GM23248 (cell line): ENCODE measurements at places on chromosomes 1 and 21.
A peak's percentile ranks its signal among the peaks of the same experiment; 100 is the strongest.

DNA sequence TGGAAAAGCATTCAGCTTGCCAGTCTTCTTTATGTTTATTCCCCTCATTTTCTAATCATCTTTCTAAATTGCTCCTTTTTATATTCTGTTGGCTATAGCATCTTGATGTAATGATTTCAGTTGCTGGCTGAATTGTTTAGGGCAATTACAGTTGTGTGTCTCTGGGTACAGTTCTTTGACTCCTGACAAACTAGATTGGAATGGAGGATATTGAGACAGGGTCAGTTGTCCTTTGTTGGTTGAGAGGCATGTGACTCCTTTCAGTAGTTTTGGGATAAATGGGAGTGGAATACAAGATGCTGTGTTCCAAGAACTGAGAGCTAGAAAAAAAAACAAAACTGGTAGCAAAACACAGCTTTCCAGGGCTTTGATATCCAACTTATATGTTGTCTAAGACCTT lies 1.5 kb downstream of the CENPF start:
- H3K27me3 ChIP-seq = no peaks in the 10 kb centered on the region
- peak overlapping the region; percentile 80 for H3K4me3 ChIP-seq
- H3K4me1 ChIP-seq = peaks cover 9% of the 10 kb centered on the region; the same call in 1 of the 2 replicates
- 0 out of 2 replicates have a peak overlapping the region, but pooled peaks have one; percentile 9 for H3K27ac ChIP-seq
- DNase-seq = peak; percentile 48
- no peaks in the 10 kb centered on the region for H3K36me3 ChIP-seq

DNA sequence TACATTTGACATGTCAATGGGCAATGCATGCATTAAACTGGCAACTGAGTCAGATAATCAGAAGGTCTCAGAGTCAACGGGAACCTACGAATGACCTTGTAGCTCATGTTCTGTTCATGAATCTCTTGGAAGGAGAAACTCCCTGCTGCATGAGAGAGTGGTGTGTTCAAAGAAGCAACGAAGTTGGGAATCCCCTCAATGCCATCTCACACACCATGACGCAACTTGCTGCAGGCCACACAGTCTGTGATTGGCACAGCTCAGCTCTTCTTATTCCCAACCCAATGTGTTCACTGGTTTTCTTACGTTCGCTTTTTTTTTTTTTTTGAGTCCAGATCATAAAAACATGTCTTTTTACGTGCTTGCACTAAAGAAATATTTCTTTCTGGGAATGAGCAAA lies 53.5 kb upstream of the PRDM2 start:
- no peak overlapping the region for H3K27ac ChIP-seq
- no peaks in the 10 kb centered on the region for H3K36me3 ChIP-seq
- no peak for DNase-seq
- no peak overlapping the region for H3K4me3 ChIP-seq
- no peaks in the 10 kb centered on the region for H3K27me3 ChIP-seq

DNA sequence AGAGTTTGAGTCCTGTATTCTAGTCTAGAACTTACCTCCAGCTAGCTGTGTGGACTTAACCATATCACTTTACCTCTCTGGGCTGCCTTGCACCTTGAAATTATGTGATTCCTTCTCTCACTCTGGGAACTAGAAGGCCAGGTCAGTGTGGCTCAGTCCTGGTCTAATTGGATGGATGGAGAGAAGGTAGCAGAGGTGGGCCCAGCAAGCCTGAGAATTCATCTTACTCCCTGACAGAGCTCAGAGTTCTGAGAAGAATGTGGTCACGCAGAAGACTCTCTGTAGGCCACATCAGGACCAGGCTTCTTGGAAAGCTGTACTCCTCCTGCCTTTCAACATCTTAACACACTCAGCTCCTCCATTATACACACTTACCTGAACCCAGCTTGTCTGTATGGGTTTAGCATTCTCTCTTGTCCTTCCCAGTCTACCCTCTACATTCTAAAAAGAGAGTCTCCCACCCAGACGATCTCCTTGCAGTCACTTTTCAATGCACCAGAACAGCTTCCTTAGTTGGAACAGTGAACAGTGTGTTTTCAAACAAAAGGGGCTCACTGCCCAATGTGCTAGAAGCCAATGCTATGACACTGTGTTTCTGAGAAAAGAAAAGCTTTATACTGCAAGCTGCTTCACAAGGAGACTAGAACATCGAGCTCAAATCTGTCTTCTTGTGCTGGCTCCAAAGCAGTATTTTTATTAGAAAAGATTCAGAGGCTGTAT lies 60.5 kb downstream of the CAPN9 start:
- H3K27ac ChIP-seq = no peak overlapping the region
- no peak overlapping the region for H3K4me3 ChIP-seq
- no peaks in the 10 kb centered on the region for H3K27me3 ChIP-seq
- no peaks in the 10 kb centered on the region for H3K36me3 ChIP-seq
- DNase-seq = no peak

GRCh38 chr1:197521118-197521739 lies 253.2 kb downstream of the CRB1 start:
- no peak overlapping the region for H3K4me3 ChIP-seq
- no peaks in the 10 kb centered on the region for H3K27me3 ChIP-seq
- H3K36me3 ChIP-seq = no peaks in the 10 kb centered on the region
- peak; percentile 65 for DNase-seq
- no peaks in the 10 kb centered on the region for H3K4me1 ChIP-seq

DNA sequence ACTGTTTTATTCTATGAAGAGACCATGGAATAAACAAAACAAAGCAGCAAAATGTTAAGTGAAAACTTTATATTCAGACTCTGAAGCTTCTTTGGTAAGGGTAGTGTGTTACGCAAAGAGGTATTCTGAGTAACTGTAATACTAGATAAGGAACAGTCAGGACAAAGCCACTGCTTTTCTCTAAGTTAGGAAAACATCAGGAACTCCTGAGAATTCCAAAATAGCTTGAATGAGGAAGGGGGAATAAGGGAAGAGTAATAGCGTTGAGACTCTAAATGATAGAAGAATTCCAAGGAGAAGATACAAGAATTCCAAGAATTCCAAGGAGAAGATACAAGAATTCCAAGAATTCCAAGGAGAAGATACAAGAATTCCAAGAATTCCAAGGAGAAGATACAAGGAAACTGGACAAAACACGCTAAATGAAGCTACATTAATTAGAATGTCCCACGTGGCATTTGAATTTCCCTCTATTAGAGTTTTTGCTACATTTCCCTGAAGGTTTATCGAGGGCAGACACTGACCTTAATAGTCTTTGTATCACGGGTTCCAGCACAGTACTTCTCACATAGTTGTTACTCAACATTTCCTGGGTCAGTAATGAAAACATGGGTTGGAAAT lies 71.5 kb downstream of the SMYD3 start:
- peak overlapping the region; percentile 47 for H3K27ac ChIP-seq
- H3K27me3 ChIP-seq = no peaks in the 10 kb centered on the region
- 0 out of 2 replicates have a peak overlapping the region, but pooled peaks have one; percentile 4 for H3K4me3 ChIP-seq

DNA sequence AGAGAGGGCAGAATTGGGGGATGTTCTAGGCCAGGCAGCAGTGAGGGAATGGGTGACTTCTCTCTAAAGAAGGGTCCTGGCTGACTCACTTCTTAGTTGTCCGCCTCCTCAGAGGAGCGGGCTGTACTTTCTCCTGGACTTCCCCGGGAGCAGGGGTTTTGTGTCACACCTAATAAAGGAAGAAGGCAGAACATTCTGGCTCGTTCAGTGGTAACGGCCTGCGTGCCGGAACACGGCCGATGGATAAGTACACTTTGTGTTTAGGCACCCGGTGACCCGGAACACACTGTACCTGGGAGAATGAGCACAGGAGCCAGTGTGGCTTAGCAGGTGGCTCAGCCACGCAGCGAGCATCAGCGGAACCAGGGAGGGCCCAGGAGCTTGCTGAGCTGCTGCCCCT lies 84.7 kb downstream of the FBXO2 start:
- H3K4me3 ChIP-seq = no peak overlapping the region
- H3K36me3 ChIP-seq = no peaks in the 10 kb centered on the region
- no peaks in the 10 kb centered on the region for H3K4me1 ChIP-seq
- H3K27ac ChIP-seq = no peak overlapping the region
- peaks cover 14% of the 10 kb centered on the region for H3K27me3 ChIP-seq

DNA sequence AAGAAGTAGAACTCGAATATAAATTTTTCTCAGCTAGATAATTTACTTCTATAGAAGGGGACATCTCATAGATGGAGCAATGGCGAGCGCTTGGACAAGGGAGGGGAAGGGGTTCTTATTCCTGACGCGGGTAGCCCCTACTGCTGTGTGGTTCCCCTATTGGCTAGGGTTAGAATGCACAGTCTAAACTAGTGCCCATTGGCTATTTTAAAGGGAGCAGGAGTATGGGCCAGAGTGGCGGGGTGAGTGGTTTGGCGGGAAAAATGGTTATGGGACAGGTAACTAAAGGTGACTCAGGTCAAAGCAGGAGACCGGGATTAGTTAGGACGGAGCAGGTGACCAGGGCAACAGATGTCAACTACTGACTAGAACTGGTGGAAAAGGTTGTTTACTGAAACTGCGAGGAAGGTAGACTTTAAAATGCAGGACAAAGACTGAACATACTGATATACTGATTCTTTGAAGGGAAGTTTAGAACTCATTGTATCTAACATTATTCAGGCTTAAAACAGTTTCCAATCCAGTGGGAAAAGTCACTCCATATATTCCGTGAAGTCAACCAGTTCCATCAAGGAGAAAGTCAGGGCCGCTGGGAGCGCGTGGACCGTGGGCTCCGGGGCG lies 940 bp upstream of the ATAD3A start:
- H3K4me1 ChIP-seq = no peaks in the 10 kb centered on the region
- peak overlapping the region; percentile 94 for H3K27ac ChIP-seq
- no peaks in the 10 kb centered on the region for H3K27me3 ChIP-seq
- peak overlapping the region; percentile 84 for H3K4me3 ChIP-seq
- H3K36me3 ChIP-seq = no peaks in the 10 kb centered on the region

- H3K27me3 ChIP-seq = no peaks in the 10 kb centered on the region
- no peaks in the 10 kb centered on the region for H3K4me1 ChIP-seq
- H3K36me3 ChIP-seq = no peaks in the 10 kb centered on the region
- H3K4me3 ChIP-seq = no peak overlapping the region
These were observed 85.3 kb upstream of the GPR88 start for GRCh38 chr1:100452641-100453040.

GRCh38 chr1:2607641-2608091 lies 21.1 kb downstream of the PRXL2B start:
- H3K27ac ChIP-seq = no peak overlapping the region
- no peaks in the 10 kb centered on the region for H3K27me3 ChIP-seq
- no peaks in the 10 kb centered on the region for H3K36me3 ChIP-seq
- no peak for DNase-seq
- H3K4me3 ChIP-seq = no peak overlapping the region

DNA sequence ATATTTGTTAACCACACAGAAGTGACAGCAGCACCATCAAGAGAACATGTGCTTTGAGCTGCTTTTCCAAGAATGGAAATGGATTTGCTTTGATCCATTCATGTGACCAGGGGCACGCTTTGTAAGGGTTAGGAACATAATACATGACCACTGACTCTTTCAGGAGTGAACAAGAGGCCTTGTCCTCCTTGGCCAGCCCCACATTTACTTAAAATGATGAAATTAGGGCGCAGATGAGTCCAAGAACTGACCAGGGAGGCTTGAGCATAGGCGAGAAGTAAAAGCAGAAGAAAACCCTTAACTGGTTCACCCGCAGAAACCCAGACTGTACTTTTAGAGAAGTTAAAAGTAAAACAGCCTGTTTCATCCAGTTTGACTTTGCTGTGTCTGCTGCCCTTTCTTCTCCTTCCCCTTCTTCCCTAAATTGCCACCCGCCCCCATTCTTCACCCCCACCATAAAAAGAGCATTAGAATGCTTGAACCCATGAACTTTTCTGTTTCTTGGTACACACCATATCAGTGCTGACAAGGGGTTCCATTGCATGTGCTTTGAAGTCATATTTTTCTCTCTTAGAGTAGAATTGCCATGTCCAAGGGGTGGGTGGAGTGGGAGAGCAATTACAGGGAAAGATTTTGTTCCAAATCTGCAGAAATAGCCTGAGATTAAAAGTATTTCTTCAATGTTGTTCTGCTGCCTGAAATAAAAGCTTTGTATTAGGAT lies 2.6 kb upstream of the GLUL start:
- H3K36me3 ChIP-seq = no peaks in the 10 kb centered on the region
- H3K27me3 ChIP-seq = no peaks in the 10 kb centered on the region
- H3K4me1 ChIP-seq = peaks cover 15% of the 10 kb centered on the region
- H3K27ac ChIP-seq = no peak overlapping the region
- H3K4me3 ChIP-seq = no peak overlapping the region

DNA sequence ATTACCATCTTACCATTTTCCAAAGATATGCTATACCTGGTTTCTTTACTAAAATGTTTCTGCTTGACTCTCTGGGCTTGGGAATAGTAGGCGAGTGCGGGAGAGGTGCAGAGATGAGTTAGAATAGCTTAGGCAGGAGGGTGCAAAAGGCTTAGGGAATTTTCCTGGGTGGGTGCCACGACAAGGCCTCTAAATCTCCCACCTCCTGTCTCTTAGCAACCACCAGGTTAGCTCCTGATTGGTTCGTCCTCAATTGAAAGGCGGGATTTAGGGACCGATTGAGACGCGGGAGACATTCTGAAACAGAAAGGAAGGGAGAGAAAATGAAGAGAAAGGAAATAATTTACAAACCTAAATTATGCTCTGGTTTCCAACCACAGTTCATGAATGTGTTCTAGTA lies 3.1 kb downstream of the ACKR1 start:
- no peak overlapping the region for H3K4me3 ChIP-seq
- no peaks in the 10 kb centered on the region for H3K36me3 ChIP-seq
- peaks cover 29% of the 10 kb centered on the region for H3K27me3 ChIP-seq
- no peak for DNase-seq

- peaks cover 10% of the 10 kb centered on the region for H3K4me1 ChIP-seq
- no peaks in the 10 kb centered on the region for H3K36me3 ChIP-seq
- no peak overlapping the region for H3K4me3 ChIP-seq
- DNase-seq = no peak
- H3K27me3 ChIP-seq = 0 out of 2 replicates have a peak, but pooled peaks cover 2% of the 10 kb centered on the region
- no peak overlapping the region for H3K27ac ChIP-seq
These were observed 39.9 kb downstream of the ATF3 start for GRCh38 chr1:212648431-212648830.

DNA sequence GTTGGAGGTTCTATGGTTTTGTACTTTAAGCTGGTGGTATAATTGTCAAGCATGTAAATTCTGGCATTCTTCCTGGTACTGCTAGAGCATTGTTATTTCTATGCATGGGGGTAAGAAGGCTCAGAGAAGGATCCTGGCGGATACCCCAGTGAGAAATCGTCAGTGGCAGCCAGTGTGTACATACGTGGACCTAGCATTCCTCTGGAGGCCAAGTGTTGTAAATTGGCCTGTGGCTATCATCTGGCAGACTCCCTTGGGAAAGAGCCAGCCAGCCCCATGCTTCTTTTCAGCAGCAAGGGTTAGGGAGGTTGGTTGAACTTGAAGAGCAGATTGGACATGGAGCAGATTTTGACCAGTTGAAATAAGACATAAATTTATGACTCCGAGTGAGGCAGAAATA lies 5.2 kb upstream of the AGO3 start:
- H3K27me3 ChIP-seq = no peaks in the 10 kb centered on the region
- H3K27ac ChIP-seq = no peak overlapping the region
- DNase-seq = peak; percentile 26
- H3K4me1 ChIP-seq = 0 out of 2 replicates have a peak, but pooled peaks cover 5% of the 10 kb centered on the region

- peak within 1 kb of the TSS; percentile 83 for H3K27ac ChIP-seq
- H3K4me1 ChIP-seq = peaks cover 48% of the 10 kb centered on the region
- DNase-seq = peak; percentile 39
- no peaks in the 10 kb centered on the region for H3K36me3 ChIP-seq
- no peak within 1 kb of the TSS for H3K4me3 ChIP-seq
These were observed at the start of gene IL24 for GRCh38 chr1:206897175-206897574. Gene IL24, plus strand, starts transcription at chr1:206897443. Its CDS starts 390 bp downstream, at chr1:206897833.

- H3K4me3 ChIP-seq = peak overlapping the region; percentile 97
- peak overlapping the region; percentile 55; the same call in 1 of the 2 replicates for H3K27ac ChIP-seq
- peaks cover 12% of the 10 kb centered on the region for H3K4me1 ChIP-seq
- no peak for DNase-seq
- H3K36me3 ChIP-seq = peaks cover 15% of the 10 kb centered on the region; the same call in 1 of the 2 replicates
- H3K27me3 ChIP-seq = no peaks in the 10 kb centered on the region
These were observed 915 bp downstream of the CDC20 start for GRCh38 chr1:43359696-43360095.
